ENCODE measurements at places on chromosomes 1 and 21.

GRCh38 chr1:161209790-161210409, 5.2 kb upstream of the FCER1G start:
- peak; percentile 69 for DNase-seq

DNA sequence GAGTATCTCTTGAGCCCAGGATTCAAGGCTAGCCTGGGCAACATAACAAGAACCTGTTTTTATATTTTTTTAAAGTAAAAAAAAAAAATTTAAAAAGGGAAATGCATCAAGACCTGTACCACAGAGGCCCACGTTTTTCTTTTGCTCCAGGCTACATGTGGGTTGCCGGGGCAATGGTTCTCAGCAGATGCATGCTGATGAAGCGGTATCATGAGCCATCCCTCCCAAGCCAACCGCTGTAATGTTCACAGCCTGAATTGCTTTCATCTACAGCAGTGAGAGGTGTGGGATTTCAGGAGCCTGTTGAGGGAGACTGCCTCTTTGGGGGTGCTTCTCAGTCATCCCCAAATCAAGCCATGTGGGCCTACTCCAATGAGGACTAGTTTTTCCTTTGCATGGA, 60.5 kb downstream of the CD58 start:
- no peak for DNase-seq

- peak; percentile 73 for DNase-seq
Observed at GRCh38 chr1:9244501-9245229, 10.1 kb downstream of the H6PD start.

DNA sequence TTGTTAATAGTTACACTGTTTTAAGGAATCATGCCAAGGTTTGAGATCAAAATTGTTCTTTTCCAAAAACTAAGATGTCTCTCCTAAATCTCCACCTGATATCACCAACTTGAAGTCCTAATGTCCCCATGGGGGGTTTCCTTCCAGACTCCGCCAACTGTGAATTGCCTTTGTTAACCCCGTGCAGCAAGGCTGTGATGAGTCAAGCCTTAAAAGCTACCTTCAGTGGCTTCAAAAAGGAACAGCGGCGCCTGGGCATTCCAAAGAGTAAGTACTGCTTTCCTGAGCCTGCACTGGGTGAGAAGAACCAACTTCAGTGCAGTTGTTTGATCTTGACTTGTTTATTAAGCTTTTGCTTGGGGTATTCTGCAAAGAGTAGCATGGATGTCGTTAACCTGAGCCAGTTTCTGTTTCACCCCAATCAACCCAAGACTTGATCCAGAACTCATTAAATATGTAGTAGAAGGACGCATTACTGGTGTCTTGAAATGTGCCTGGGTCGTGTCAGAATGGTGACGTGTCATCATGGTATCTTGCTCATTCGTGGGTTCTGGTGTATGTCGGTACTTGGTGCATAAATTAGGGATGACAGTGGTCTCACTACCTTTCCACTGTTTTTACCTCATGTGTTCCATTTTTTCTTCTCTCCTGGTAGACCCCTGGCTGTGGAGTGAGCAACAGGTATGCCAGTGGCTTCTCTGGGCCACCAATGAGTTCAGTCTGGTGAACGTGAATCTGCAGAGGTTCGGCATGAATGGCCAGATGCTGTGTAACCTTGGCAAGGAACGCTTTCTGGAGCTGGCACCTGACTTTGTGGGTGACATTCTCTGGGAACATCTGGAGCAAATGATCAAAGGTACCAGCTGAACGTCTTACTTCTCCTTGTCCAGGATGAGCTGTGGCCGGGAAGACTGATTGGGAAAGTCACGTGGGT, 8.7 kb downstream of the ETS2 start:
- no peak for DNase-seq

DNA sequence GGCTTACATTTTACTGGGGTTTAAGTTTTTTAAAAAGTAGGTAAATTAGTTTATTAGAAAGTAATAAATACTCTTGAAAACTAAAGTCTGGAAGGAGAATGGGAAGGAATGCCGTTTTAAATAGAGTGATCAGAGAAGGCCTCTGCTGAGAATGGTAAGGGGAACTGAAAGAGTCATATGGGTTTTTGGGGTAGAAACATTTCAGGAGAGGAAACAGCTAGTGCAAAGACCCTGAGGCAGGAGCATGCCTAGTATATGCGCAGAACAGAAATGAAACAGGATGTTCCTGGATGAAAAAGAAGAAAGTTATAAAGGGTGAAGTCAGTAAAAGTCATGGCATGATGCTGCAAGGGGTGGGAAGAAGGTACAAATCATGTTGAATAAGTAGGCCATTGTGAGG, 38.9 kb downstream of the ZC3H11B start:
- DNase-seq, result no peak

GRCh38 chr1:65791801-65792668, 660 bp upstream of the PDE4B start:
- no peak for DNase-seq

GRCh38 chr1:12001249-12001917, 17.9 kb upstream of the MIIP start:
- DNase-seq, result peak; percentile 38

DNA sequence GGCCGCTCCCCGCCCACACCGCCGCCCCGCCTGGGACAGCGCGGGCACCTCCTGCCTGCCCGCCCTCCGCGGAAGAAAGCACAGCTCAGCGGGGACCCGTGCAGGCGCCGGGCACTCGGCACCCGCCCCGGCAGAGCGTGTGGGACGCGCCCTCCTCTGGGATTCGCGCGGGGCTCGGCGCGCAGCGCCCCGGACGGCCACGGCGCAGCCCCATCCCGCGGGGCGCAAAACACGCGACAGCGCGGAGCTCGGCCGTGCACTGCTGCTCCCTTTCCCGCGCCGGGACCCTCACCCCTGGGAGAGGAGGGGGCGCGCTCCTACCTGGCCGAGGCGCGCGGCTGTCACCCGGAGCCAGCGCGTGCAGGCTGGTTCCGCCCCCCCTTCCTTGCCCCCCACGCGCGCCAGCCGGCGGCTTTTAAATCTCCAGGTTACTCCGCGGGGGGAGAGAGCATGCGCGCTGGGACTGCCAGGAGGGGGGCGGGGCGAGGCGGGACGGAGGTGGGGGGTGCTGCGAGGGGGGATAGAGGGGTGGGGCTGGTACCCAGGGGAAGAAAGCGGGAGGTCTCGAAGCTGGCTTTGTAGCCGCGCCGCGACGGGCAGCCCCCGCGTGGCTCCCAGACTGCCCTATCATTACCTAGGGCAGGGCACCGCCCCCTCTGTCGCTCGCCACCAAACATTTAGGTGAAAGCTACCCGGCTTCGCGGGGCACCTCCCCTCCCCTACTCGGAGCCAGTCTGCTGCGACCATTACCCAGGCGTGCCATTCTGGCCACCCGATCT, at the start of gene SLC45A3:
SLC45A3 (minus strand) TSS at position 437 of the 779 bp plus-strand sequence. CDS start 15,853 bp downstream, outside the sequence.
- no peak for DNase-seq

GRCh38 chr21:37155186-37155585, 82.1 kb downstream of the TTC3 start:
- no peak for DNase-seq

DNA sequence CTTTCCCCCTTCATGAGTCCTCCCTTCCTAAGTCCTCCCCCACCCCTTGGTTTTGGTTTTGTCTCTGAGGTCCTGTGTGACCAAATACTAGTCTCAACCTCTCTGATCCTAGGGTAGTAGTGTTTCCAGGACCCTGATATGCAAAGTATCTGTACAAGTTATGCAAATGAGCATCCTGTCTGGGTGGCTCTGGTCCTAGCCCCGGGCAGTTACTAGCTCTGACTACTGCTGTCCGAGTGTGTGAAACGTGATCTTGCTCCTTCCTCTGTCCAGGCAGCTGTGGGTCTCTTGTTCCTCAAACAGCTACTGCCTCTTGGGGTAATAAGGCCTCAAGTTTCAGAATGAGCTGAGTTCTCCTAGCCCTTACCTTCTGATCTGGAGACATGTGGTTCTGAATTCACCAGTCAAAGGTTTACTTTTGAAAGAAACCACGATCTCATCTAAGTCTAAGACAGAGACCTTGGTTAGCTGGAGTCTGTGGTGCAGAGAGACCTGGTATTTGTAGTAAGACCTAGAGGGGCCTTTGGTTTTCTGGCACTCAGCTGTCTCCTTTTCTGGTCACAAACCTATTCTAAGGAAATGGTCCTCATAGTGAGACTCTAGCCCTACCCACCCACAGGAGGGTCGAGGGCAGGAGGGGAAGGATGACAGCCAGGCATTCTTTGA, 31.0 kb upstream of the IL19 start:
- DNase-seq, result peak; percentile 67

- no peak for DNase-seq
Observed at GRCh38 chr21:17828223-17828622, 9.1 kb upstream of the C21orf91 start.

- no peak for DNase-seq
Observed at GRCh38 chr1:57544345-57544744, 120.5 kb upstream of the DAB1 start.

DNA sequence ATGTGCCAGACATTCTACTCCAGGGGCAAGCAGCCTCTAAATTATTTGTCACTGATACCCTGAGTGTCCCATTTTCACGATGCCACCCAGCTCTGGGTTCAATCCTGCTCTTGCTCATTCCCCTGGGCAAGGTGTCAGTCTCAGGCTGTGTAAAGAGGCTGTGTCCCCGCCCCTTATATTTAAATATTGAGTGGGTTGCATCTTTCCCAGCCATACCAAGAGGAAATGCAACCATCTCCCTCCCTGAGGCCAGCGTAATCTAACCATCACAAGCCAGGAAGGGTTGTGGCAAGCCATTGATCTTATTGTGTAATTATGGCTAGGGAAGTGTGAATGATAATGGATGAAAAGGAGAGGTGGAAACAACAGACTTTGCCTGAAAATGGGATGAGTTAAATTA, 54.7 kb upstream of the CLDN14 start:
- no peak for DNase-seq

DNA sequence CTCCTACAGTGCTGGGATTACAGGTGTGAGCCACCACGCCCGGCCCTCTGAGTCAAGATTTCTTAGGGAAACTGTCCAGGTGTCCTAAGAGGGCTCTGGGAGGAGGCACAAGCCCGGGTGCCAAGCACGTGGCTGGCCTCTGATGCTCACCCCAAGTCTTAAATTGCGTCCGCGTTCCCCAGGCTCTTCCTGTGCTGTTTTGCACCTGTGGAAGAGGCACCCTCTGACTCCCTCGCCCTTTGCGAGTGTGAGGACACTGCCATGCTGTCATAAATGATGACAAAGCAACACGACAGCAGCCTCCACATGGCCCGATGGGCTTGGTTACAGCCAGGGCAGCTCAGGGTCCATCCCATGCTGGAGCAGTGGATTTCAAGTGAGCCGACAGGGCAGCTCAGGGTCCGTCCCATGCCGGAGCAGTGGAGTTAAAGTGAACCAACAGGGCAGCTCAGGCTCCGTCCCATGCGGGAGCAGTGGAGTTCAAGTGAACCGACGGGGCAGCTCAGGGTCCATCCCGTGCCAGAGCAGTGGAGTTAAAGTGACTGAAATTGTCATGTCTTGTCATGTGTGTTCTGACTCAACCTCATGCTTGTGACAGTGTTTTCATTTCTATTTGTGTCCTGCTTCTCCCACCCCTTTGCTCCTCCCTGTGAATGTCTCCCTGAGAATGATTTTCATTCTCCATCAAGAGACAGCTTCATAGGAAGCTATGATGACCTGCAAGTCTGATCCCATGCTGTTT, 33.9 kb downstream of the PCNT start:
- no peak for DNase-seq

DNA sequence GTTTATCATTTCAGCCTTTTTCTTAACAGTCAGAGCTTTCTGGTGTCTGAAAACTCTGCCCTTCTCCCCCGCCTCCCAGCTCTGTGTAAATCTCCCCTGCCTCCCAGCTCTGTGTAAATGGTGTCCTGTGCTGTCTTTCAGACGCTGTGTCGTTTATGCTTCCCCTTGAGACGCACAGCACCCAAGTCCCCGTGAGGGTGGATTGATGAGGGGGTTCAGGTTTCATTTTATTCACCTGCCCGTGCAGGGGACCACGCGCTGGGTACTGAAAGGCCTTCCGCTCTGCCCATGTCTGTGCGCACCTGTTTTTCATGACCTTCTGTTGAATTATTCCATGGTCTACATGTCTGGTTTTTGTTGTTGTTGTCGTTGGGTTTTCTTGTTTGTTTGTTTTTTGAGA, 108.2 kb upstream of the COL6A1 start:
- DNase-seq, result no peak

GRCh38 chr1:41980827-41981653, 62.3 kb upstream of the HIVEP3 start:
- DNase-seq, result no peak

DNA sequence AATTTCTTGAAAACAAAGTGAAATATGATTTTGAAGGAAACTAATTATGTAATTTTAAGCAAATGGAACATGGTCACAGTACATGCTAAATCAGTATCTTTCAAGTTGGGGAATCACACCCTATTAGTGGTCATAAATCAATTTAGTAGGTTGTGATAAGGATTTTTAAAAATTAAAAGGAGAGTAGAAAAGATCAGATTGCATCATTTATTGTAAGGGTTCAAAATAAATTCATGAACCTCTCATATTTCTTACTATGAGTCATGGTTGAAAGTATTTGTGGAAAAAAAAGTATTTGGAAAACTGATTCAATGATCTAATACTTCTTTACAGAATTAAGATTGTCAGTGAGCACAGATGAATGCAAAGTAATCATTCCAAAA, 14.6 kb downstream of the ADSS2 start:
- no peak for DNase-seq

DNA sequence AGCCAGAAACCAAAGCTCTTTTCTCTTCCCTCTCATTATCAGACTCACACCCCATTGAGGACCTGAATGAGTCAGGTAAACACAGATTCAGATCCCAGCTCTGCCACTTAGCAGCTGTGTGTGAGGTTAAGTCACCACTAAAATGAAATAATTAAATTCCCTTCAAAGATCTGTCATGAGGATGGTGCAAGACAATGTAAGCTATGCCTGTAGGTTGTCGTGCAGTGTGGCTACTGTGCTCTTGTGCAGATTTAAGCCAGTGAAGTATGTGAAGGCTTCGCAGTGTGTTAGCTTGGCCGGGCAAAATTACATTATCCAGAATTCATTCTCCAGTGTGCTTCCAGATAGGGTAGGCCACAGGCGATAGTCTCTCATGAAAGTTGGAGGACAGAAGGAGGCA, 13.6 kb downstream of the UBL4B start:
- no peak for DNase-seq

DNA sequence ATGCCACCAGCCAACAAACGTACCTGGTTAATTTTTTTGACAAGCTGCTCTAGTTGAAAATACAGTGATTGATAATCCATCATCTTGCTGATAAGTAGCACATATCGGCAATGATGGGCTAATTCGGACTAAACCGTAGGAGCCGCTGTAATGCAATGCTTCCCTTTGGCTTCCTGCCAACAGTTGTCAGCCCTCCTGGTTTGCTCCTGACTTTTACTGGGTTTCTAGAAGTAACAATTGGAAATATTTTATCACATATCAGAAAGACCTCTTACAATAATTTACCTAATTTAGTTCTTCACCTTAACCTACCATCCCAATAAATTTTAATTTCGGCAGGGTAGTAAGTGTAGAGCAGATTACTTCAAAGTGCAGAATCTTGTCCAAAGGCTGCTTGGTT, 148.5 kb downstream of the DHRS3 start:
- DNase-seq, result no peak
